NCI-H2081 (cell line): ENCODE measurements at places on chromosomes 5 and 9.

- no peak for DNase-seq
Observed at GRCh38 chr5:112630246-112631009, 107.3 kb upstream of the APC start.

DNA sequence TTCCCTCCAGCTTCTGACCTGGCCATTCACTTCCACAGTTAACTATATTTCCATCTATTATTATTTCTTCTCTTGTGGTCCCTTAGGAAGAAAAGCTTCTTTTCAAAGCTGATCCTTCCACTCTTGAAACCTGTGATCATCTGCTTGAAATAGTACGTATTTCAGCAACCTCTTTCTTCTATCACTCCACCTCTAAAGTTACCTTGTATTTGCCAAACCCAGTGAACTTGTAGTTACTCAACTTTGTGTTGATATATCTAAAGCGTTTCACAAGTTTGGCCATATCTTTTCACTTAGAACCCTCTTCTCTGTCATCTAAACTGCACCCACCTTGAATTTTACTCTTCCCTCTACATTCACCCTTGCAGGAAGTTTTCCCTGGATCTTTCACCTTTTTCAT lies 173.8 kb upstream of the RAD23B start:
- DNase-seq = no peak

DNA sequence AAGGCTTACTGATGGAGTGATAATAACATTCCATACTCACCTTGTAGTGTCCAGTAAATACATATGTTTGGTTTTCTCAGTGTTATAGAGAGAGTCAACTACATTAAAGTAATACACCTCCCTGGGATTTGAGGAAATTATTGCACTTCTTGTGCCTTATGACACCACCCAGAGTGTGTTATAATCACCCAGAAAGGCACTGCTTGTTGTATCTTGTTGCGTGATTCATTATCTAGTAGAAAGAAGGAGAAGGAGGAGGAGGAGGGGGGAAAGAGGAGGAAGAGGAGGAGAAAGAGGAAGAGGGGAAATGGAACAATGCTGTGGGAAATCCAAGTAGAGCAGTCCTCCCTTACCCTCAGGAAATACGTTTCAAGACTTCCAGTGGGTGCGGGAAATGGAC lies 661.8 kb upstream of the WWC1 start:
- DNase-seq = no peak

- no peak for DNase-seq
Observed at GRCh38 chr5:78787783-78788182, 139.2 kb upstream of the LHFPL2 start.

GRCh38 chr5:151239237-151239861 lies 13.6 kb upstream of the GM2A start:
- DNase-seq = peak; percentile 27

- DNase-seq = no peak
Observed at GRCh38 chr5:6455571-6456200, 7.0 kb downstream of the UBE2QL1 start.

GRCh38 chr5:111016801-111017200 lies 54.7 kb upstream of the TSLP start:
- DNase-seq = no peak

GRCh38 chr9:75451045-75451444 lies 362.7 kb downstream of the OSTF1 start:
- no peak for DNase-seq

DNA sequence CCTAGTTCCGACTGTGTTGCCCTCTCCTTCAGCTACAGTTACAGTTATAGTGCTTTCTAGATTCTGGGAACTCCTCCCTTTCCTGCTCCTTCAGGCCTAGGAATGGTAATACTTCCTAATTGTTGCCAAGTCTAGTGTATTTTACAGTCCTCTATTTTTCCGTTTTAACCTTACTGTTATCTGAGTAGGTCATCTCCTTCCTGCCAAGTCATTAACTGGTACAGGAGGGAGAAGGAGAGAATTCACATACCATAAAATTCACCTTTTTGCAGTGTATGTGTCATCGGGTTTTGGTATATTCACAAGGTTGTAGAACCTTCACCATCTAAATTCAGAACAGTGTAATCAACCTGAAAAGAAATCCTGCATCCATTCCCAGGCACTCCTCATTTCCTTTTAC lies 335.4 kb upstream of the MEF2C start:
- DNase-seq = no peak

GRCh38 chr5:145243016-145243415 lies 592.1 kb downstream of the PRELID2 start:
- DNase-seq = no peak

- DNase-seq = no peak
Observed at GRCh38 chr5:157509093-157509492, 49.1 kb downstream of the NIPAL4 start.

DNA sequence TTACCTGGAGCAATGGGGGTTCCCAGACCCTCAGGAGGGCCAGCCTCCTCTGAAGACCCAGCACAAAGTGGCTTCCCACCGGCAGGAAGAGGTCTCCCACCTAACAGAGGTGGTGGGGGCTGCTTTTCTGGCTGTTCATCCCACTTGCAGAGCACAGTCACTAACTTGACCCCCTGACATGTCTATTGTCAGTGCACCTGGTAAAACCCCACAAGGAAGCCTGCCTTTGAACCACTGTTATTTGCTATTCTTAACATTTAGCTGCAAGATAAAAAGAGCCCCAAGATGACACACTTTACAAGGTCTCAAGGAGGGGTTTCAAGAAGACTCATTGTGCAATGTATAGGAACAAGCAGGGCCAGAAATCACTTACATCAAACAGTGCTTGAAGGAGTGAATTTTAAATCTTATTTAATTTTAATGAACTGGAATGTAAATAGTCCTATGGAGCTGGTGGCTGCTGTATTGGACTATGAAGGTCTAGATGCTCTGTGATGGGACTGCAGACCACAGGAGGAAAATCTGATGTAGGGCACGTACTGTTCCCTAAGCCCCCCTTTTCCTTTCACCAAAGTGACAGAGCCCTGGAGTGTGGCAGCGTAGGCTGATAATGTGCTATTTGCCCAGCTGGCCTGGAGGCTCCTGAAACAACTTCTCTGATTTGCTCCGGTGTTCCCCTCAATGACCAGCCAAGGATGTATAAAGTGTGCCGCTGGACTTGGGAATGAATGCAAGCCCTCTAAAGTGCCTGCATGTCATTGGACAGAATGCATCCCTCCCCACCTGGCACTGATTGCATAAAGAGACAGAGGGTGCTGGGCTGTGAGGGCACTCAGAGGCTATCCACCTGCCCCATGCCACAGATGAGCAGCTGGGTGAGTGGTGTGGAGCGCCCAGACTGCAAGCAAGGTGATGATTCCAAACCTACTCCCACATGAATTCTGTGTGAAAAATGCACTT lies 80.2 kb downstream of the PTPN3 start:
- DNase-seq = no peak

DNA sequence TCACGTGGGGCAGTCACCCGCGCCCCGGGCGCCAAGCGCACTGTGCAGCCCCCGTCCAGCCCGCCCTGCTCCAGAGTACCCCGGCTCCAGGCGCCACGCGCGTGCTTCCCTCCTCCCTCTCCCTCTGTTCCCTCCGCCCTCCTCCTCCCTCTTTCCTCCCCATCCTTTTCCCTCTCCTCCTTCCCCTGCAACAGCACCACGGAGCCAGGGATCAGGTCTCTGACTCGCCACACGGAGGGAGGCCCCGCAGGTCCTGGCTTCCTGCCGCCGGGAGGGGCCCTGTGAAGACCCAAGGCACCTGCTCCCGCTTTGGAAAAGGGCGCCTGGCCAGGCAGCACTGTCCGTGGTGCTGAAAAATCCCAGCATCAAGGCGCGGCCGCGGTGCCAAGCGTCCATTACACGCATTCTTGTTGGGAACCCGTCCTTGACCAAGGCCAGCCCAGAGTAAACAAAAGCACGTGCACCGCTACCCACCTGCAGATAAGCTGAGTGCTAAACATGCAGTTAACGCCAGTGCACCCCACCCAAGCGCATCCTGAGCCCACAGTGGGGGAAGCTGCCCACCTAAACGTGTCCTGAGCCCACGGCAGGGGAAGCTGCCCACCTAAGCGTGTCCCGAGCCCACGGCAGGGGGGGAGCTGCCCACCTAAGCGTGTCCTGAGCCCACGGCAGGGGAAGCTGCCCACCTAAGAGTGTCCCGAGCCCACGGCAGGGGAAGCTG lies 21.7 kb downstream of the SLC6A18 start:
- no peak for DNase-seq

GRCh38 chr5:180718810-180719453 lies 20.9 kb downstream of the OR2Y1 start:
- DNase-seq = peak; percentile 31

GRCh38 chr5:169702693-169703481 lies 65.8 kb downstream of the DOCK2 start:
- no peak for DNase-seq

DNA sequence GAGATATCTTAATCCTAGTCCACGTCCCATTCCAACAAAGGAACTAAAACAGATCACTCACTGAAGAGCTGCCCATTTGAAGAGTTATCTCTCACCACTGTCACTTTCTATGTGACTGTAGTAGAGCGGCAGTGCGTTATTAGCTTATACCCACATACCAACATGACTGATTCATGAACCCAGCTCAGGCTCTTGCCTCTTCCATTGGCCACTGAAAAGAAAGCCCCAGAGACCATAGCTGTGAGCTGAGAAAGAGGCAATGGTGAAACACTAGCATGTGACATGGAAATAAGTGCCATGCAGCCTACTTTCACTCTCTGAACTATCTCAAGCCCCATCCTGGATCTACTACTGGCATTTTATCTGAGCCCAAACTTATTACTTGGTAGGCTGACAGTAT lies 151.7 kb upstream of the MOCS2 start:
- no peak for DNase-seq

GRCh38 chr5:106376522-106376921 lies 1294.2 kb downstream of the EFNA5 start:
- DNase-seq = no peak

- no peak for DNase-seq
Observed at GRCh38 chr9:87322840-87323635, 174.6 kb upstream of the DAPK1 start.
